ENCODE measurements at places on chromosomes 7 and 10. TPM values are rescaled to one million over a fixed set of nuclear protein-coding genes. Genes with fewer than 3 reads are reported as not detected.

Gene POM121C
- total RNA-seq: 18.8 TPM

Gene ENO4
- total RNA-seq: 0.20 TPM

Gene CRTAC1
- not detected for total RNA-seq

Gene ASB15
- total RNA-seq: not detected

Gene C10orf67
- total RNA-seq: not detected

Gene C10orf105
- not detected for total RNA-seq

Gene FAM13C
- total RNA-seq: 6.1 TPM

Gene MTURN
- total RNA-seq: 24.4 TPM

Gene ANKRD26
- total RNA-seq: 9.6 TPM

Gene TYSND1
- total RNA-seq: 17.1 TPM

Gene TACR2
- 0.06 TPM for total RNA-seq

Gene SPDYE2
- not detected for total RNA-seq

Gene PIK3AP1
- total RNA-seq: not detected

Gene ELN
- total RNA-seq: 20.8 TPM

Gene DNAJC12
- total RNA-seq: 6.7 TPM

Gene LGI1
- total RNA-seq: not detected

Gene SYNPO2L
- 0.06 TPM for total RNA-seq

Gene PKD2L1
- total RNA-seq: not detected

Gene NKX2-3
- not detected for total RNA-seq

Gene CCL24
- not detected for total RNA-seq

Gene CLCN1
- not detected for total RNA-seq

Gene SMO
- total RNA-seq: 20.9 TPM

Gene KCNIP2
- 0.94 TPM for total RNA-seq

Gene TRPV6
- total RNA-seq: not detected

Gene RNF148
- 0.19 TPM for total RNA-seq

Gene GPR15LG
- total RNA-seq: not detected

Gene GPR85
- total RNA-seq: 0.39 TPM

Gene ADAM22
- total RNA-seq: 0.19 TPM

Gene COX19
- 10.2 TPM for total RNA-seq

Gene BAMBI
- 12.0 TPM for total RNA-seq

Gene CXCL12
- total RNA-seq: 440 TPM

Gene OGDHL
- total RNA-seq: 0.25 TPM

Gene ZNF467
- 8.5 TPM for total RNA-seq

Gene SCIN
- total RNA-seq: not detected

Gene AKR1C8
- not detected for total RNA-seq

Gene ZMYND11
- 36.6 TPM for total RNA-seq

Gene CCDC3
- 0.81 TPM for total RNA-seq

Gene AFAP1L2
- total RNA-seq: 3.1 TPM

Gene OGDH
- 40.8 TPM for total RNA-seq

Gene YKT6
- total RNA-seq: 58.7 TPM

Gene SUN1
- 76.4 TPM for total RNA-seq

Gene C10orf143
- 3.2 TPM for total RNA-seq

Gene MAD1L1
- 37.1 TPM for total RNA-seq

Gene GRID2IP
- total RNA-seq: not detected

Gene ZSCAN21
- total RNA-seq: 8.4 TPM

Gene NPSR1
- total RNA-seq: not detected

Gene AKR1D1
- not detected for total RNA-seq

Gene SLC39A12
- not detected for total RNA-seq

Gene DEPP1
- 150 TPM for total RNA-seq

Gene TRUB1
- total RNA-seq: 15.8 TPM

All from cardiac ventricle fibroblast (primary cell).